Fibroblast of the aortic adventitia (primary cell): ENCODE measurements at places on chromosomes 13 and 19. TPM values are rescaled to one million over a fixed set of nuclear protein-coding genes. Genes with fewer than 3 reads are reported as not detected.
A peak's percentile ranks its signal among the peaks of the same experiment; 100 is the strongest.

GRCh38 chr19:23328211-23328610 lies 67.1 kb downstream of the ZNF91 start:
- DNase-seq, result no peak

DNA sequence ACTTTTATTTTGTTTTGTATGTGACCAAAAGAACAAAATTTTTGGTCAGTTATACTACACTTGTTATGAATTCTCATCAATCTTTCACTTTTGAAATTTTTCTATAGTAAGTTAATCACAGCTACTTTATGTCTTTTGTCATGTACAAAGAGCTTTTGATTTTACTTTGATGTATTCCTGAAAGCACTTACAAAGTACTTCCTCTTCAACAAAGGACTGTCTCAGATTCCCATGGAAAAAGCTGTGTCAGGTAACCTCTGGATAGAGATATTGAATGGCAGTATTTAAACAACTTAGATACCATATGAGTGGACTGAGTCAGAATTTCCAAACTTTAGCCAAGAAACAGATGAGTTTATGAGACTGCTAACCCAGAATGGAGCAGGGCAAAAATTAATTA lies 689.3 kb upstream of the ATXN8OS start:
- DNase-seq, result no peak

DNA sequence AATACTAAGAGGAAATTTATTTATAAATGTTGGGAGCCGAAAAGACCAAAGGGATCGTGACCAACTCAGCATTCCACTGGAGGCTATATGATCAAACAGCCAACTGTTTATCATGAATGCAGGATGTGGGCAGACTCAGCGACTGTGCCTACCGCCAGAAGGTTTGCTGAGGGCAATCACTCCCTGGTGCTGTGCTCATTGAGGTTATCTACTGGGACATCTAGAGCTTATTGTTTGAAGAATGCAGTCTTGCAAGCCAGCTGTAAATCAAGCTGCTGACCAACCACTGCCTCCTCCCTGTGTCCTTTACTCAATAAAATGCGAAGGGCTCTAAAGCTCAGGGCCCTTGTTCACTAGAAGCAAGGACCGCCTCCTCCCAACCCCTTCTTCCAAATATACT lies 8.5 kb upstream of the XPO4 start:
- no peak for DNase-seq

DNA sequence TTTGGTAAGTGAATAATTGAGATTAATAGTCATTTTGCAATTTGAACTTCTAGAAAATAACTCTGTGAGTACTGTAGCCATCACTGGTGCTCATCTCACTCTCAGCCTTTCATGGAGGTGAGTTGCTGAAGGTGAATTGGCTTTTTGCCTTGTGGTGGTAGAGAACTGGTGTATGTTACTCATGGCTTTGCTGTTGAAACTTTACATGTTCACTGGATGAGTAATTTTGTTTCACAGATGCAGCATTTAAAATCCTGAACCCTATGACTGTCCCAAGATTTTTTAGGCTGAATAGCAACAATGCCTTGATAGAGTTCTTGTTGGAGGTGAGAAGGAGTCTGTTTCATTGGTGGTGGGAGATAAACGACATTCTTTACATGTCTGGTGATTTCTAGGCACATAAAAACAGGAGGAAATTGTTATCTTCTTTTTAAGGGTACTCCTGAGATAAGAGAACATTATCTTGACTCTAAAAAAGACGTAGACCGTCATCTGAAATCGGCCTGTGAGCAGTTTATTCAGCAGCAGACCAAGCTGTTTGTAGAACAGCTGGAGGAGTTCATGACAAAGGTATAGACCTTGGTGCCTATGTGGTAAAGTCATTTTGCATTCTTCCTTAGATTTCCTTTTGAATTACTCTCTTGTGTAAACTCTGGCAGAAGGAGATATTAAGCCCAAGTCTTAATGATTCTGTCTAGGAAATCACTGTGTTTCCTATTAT lies 53.9 kb downstream of the COG3 start:
- peak; percentile 48 for DNase-seq

DNA sequence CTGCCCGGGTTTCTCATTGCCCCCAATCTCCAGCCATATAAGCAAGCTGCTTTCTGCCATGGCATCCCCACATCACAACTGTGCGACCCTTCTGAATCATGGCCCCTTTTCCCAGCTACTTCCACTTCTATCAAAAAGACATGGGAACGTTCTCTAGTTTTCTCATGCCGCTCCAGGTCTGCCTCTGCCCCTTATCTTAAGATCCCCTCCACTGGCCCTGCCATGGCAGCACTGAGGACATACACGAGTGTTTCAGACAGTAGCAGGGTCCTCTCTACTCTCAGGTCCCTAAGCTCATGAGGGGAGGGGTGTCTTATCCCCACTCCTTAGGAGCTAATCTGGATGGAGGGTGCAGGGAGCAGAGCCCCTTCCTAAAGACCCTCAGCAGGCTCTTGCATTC lies 5.5 kb upstream of the AMER2 start:
- no peak for DNase-seq

DNA sequence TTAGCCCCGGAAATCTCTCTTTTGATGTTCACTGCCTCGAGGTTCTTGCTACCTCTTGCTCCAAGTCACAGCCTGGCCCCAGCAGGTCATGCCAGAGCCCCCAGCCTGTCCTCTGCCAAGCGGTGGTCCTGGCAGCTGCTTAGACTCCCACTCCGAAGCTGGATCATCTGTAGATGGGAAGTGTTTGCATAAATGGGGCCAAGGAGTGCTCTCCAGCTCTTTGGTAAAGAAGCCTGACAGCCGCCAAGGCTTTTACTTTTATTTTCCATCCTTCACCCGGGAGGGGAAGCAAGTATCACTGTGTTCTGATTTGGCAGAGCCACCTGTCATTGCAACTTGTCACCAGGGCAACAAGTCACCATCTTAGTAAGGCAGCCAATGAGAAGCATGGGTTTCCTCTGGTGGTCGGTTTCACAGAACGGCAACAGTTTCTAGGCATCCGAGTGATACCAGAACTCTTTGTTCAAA lies 10.6 kb upstream of the RETN start:
- DNase-seq, result no peak

DNA sequence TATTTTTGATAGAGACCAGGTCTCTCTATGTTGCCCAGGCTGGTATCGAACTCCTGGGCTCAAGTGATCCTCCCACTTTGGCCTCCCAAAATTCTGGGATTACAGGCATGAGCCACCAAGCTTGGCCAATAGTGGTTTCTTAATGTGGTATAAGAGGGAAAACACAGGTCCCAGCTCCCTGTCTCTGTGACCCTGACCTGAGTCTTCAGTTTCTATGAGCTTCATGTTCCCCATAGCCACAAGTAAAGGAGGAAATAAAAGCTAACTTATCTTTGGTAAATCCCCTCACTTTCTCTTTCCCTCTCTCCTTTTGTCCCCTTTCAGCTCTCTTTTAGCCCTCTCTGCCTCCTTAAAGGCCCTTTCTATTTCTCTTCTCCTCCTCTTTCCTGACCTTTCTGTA lies 50.3 kb downstream of the ABCC4 start:
- no peak for DNase-seq

- no peak for DNase-seq
Measured at GRCh38 chr13:98496479-98496791, 80.5 kb downstream of the STK24 start.

- DNase-seq, result peak; percentile 22
Measured at GRCh38 chr19:11373166-11373884, 1.1 kb upstream of the SWSAP1 start.

DNA sequence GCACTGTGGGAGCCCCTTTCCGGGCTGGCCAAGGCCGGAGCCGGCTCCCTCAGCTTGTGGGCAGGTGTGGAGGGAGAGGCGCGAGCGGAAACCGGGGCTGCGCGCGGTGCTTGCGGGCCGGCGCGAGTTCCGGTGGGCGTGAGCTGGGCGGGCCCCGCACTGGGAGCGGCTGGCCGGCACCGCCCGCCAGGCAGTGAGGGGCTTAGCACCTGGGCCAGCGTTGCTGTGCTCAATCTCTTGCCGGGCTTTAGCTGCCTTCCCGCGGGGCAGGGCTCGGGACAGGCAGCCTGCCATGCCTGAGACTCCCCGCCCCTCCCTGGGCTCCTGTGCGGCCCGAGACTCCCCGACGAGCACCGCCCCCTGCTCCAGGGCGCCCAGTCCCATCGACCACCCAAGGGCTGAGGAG lies 405.2 kb upstream of the PRR20A start:
- DNase-seq, result no peak

DNA sequence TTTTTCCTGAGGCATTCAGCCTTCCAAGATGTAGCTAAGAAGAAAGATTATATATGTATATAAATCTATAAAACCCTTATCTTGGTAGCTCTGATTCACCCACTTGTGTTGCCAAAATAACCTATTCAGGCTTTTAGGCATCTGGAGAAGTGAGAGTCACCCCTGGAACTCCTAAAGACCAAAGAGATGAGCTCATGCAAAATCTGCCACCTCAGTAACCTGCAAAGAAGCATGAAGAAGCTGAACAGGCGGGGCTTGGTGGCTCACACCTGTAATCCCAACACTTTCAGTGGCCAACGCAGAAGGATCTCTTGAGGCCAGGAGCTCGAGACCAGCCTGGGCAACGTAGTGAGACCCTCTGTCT lies 393.7 kb downstream of the FOXO1 start:
- DNase-seq, result peak; percentile 84

DNA sequence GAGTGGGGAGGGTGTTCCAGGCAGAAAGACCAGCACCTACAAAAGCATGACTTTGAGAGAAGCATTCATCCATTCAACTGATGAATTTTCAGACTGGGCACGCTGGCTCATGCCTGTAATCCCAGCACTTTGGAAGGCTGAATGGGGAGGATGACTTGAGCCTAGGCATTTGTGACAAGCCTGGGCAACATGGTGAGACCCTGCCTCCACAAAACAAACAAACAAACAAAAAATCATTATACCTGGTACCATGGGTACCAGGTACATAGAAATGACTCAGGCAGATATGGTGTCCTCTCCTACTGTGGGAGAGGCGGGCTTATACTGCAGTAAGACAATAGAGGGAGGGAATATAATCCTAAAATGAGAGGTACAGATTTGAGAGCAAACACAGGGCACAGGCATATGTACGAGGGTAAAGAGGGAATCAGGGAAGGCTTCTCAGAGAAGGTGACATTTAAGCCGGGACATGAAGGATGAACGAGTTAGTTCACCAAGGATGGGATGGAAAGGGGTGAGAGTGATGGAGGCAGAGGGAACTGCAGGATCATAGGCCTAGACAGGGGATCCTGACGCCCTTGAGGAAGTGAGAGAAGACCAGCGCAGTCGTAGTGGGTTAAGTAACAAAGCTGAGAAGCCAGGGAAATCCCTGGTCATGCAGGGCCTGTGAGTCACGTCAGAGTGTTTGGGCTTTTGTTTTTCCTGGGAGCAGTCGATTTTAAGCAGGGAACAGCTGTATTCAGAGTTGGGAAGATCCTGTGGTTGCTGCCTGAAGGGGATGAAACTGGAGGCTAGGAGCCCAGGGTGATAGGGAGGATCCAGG lies 2.9 kb downstream of the CYP2S1 start:
- DNase-seq, result peak; percentile 46

DNA sequence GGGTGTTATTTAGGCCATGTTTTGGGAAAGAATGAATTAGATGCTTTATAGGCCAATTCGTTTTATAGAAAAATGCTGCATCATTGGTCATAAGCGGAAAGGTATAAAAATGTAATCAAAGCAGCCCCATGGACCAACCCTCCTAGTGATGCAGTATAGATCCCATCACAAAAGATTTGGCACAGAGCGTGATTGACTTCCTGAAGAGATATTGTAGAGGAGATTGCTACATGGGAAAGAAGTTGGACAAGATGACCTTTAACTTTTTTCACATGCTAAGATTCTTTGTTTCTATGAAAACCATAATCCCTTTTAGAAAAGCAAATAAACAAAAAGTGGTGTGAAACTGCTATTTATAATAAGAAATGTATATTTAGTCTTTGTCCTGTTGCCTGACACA lies 136.5 kb upstream of the FNDC3A start:
- DNase-seq, result no peak

DNA sequence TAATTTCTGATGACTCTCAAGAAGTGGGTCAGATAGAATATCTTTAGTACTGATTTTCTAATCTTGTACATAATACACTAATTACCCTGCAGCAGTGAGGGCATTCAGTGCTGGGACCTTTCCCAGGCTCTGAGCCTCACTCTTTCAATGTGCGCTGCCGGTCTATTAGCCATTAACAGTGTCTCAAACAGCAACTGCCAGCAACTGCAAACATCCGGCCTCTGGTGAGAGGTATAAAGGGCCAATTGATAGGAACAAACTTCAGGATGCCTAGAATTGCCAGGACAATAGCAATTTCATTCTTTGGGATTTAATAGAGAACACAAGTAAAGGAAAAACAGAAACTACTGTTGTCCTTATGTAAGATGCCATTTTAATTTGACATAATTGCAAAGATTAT lies 604.4 kb upstream of the SPRY2 start:
- DNase-seq, result no peak

- no peak for DNase-seq
Measured at GRCh38 chr13:49533591-49534269, 38.0 kb downstream of the PHF11 start.

DNA sequence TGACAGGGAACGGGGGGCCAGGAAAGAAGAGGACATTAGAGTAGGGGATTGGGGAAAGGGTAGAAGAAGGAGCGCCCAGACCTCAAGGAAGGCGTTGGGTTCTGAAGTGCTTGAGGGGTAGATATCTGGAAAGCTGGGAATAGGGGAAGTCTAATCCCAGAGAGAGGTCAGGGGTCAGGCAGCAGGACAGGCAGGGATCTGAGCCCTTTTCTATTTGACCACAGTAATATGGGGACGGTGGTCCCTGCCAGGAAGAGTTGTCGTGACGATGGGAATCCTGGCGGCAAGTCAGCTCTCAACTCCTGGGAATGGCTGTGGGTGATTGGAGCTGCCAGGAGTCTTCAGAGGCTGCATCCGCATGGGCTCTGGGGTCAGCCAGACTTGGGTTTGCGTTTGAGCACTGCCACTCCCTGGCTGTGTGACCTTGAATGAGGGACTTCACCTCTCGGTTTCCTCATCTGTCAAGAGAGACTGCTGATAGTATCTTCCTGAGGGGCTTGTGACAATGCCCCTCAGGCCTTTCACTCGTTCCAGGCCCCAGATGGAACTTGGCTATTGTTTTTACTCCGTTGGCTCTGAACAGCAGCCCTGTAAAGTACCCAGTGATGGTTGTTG lies 1.3 kb downstream of the AP2A1 start:
- DNase-seq, result no peak

DNA sequence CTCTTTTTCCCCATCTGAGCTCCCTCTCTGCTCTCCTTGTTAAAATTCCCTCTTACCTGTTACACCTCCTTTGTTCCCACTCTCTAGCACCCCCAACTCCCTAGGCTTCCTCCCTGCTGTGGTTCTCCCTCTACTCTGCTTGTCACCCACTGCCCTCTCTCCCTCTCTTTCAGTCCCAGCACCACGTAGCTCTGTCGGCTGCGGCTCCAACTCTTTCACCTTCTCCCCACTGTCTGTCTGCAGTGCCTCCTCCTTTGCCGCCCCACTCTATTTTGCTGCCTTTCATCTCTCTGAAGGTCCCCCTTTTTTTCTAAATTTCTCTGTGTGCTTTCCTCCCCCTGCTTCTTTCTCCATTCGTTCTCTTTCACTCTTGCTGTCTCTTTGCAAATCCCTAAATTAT lies 1.1 kb downstream of the ZNF836 start:
- no peak for DNase-seq

- DNase-seq, result no peak
Measured at GRCh38 chr19:55463583-55464031, 944 bp downstream of the C19orf85 start.

- DNase-seq, result no peak
Measured at GRCh38 chr19:47633996-47634395, 25.1 kb downstream of the BICRA start.

- no peak for DNase-seq
Measured at GRCh38 chr19:31231237-31231636, 118.0 kb downstream of the TSHZ3 start.

Gene FXYD1
- 2.5 and 6.5 TPM in 2 replicates for total RNA-seq

Gene AP1M1
- total RNA-seq, result 7.8 and 78.5 TPM in 2 replicates

Gene BEST2
- total RNA-seq, result not detected in 2 replicates

Gene SYT3
- total RNA-seq, result 0.09 TPM in 1 of 2 replicates, not detected in the other

Gene THSD8
- not detected in 2 replicates for total RNA-seq

Gene IGFL3
- not detected in 2 replicates for total RNA-seq
